ENCODE measurements at places on chromosomes 16 and 17. TPM values are rescaled to one million over a fixed set of nuclear protein-coding genes. Genes with fewer than 3 reads are reported as not detected.

PPP1R1B gene
- total RNA-seq: 2.4 TPM

GRCh38 chr17:42133461-42134041 is 10.9 kb downstream of the HSPB9 start:
- DNase-seq: no peak

DNA sequence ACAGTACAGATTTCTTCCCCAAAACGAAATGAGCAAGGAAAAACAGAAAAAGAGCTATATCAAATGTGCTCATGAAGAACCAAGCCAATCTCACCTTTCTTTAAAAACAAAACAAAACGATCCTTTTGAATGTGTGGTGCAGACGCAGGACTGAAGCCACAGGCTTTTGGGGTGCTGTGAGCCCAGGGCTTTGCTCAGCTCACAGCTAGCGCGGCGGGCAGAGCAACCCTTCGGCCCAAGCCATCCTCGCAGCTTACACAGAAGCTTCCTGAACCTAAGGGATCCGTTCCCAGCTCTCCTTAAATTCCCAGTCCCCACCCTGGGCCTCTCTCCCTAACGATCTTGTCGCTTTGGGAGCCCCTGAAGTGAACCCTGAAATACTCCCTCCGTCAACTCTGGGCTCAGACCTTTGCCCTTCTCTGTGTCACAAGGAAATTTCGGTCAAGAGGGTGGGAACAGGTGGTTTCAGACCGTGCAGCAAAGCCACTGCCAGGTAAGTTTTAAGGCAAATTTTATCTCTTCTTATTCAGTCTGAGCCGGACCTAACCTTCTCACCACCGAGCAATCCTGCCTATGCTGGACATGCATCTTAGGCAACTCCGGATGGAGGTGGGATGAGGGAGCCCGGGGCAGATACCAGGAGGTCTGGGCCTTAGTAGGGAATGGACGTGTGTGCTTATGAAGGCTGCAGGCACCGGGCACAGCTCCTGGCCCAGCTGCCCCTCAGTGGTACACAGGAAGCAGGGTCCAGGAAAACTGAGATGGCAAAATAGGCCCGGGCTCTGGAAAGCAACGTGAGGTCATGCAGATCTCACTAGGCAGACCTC is 52.0 kb downstream of the COTL1 start:
- DNase-seq: no peak

DNA sequence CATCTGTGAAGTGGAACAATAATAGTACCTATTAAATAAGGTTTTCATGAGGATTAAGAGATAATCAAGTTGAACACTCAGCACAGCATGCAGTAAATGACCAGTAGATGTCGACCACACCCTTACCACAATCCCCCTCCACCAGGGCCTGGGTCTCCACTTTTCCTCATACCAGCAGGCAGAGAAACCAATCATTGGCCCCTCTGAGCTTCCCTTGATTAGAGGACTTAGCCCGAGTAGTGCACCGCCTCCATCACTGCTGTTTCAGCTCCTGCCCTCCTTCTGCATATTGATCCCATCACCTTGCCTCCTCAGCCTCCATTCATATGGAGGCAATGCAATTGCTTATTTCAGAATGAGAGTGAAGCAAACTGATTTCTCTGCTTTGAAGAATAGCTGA is 96.5 kb upstream of the CDH11 start:
- no peak for DNase-seq

DNA sequence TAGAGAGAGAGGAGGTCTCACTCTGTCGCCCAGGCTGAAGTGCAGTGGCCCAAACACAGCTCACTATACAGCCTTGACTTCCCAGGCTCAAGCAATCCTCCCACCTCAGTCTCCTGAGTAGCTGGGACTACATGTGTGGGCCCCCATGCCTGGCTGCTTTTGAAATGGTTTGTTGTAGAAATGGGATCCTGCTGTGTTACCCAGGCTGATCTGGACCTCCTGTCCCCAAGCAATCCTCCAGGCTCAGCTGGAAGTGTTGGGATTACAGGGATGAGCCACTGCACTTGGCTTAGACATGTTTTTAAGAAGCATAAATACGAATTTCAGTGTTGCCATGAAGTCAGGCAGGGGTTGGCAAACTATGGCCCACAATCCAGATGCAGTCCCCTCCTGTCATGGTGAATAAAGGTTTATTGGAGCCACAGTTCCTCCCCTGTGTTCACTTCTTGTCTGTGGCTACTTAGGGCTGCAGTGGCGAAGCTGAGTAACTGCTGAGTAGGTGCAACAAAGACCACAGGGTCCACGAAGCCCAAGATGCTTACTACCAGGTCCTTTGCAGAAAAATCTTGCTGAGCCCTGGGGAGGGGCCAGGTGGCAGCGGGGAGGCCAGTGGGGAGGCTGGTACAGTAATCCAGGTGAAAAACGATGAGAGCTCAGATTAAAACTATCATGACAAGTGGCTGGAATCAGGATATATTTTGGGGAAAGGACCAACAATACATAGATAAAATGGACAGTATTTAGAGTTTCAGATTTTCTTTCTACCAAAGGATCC is 35.2 kb downstream of the TNFRSF13B start:
- no peak for DNase-seq

DNA sequence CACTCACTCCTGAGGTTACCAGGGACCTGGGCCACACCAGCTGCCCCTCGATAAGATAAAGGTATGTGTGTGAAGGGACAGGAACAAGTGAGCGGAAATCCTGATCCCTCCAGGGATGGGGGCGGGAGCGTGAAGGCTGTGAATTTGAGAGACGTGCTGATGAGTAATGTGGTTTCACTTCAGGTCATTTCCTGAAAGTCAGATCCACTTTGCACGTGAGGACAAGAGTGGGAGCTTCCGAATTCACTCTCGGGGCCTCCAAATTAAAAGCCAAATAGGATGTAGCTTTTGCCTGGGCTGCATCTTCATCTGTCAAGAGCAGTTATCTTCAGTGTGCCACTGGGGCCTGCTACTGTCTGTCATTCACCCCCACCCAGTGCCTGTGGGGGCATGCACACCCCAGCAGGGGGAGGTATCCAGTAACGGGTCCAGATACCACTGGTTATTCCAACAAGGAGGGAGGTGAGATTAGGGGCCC is 87.4 kb upstream of the LHX1 start:
- no peak for DNase-seq
